ENCODE measurements at places on chromosomes 16 and 17. TPM values are rescaled to one million over a fixed set of nuclear protein-coding genes. Genes with fewer than 3 reads are reported as not detected.
A peak's percentile ranks its signal among the peaks of the same experiment; 100 is the strongest.

Gene DPEP1
- total RNA-seq = not detected

Gene PABPN1L
- not detected for total RNA-seq

Gene WNT3
- not detected for total RNA-seq

Gene CENPX
- total RNA-seq = 35.4 TPM

Gene ZSCAN10
- 0.15 TPM for total RNA-seq

Gene AP1G1
- 101 TPM for total RNA-seq

Gene PRR11
- total RNA-seq = 2.1 TPM

Gene SHBG
- total RNA-seq = not detected

DNA sequence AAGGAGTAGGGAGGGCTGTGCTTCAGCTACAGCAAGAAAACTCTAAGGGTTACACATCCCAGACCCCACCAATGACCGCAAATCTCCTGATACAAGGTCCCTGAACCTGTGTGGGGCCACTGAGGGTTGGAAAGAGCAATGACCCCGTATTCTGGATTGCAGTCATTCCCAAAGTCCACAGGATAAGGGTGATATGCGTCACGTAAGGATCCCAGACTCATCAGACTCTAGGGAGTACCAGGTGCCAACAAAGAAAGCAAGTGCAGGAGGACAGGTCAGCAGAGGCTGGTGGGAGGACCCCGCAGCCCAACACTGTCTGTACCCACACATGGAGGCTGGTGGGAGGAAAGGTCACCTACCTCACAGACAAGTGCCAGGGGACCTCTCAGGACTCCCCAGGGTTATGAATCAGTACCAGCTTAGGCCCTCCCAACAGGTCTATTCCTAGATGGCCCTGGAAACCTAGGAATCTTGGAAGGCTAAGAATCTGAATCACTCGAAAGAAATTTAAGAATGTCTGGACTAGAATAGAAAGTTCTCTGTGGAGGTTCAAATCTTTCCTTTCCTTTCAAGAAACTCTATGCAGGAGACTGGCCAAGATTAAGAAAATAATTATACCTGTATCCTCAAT lies 16.2 kb downstream of the PITPNA start:
- DNase-seq = no peak

DNA sequence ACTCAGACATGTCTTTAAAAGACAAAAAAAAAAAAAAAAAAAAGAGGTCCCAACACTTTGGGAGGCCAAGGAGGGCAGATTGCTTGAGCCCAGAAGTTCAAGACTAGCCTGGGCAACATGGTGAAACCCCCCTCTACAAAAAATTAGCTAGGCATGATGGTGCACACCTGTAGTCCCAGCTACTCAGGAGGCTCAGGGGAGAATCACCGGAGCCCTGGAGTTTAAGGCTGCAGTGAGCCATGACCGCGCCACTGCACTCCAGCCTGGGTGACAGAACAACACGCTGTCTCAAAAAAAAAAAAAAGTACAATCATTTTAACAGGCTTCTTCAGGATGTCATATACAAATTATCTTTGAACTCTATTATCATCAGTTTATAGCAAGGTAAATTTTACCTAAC lies 22.0 kb downstream of the C16orf87 start:
- DNase-seq = no peak

GRCh38 chr16:10067835-10068234 lies 114.4 kb downstream of the GRIN2A start:
- no peak for DNase-seq

DNA sequence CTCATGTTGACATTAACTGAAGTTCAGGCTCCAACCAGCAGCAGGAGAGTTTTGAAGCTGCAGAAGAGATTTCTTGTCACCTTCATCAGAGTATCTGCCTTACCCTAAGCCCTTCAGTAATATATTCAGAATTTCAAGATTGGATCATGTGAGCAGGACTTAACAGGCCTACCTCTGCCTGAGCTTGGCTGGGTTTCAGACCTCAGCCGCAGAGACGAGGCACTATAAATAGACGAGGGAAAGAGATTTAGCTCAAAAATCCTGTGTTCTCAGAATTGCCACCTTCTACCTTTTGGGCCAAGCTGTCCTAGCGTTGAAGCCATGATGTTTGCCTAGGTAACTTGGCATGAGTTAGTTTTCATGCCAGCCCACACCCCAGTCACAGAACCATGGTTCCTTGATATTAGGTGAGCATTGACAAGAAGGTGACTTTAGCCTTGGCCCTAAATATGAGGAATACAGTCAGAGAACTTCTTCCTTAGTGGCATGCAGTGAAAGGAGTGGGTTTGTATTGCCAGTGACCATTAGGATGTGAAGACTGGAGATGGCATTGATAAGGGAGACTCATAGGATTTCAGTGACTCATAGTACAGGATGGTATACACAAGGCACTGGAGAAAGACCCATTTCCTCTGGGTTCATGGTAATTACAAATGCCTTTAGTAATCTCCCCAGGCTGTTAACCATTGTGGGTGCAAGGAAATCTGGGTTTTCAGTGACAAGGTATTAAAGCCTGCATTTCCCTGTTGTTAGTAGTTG lies 224.3 kb downstream of the MSI2 start:
- DNase-seq = no peak

DNA sequence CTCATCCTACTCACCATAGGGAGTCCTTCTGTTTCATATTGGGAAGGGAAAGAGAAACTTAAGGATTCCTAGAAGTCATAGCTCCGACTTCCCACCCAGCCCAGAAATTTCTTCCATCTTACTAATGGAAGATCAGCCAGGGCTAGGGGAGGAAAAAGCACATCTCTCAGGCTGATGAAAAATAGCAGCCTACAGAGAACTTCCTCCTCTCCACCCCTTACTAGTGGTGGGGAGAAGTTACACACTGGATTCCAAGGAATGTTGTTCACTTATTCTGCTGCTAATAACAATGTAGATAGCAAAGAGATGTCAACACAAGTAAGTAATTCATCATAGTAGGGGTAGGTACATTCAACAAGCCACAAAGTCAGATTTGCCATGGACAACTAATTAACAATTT lies 94.4 kb downstream of the SPACA3 start:
- DNase-seq = no peak

DNA sequence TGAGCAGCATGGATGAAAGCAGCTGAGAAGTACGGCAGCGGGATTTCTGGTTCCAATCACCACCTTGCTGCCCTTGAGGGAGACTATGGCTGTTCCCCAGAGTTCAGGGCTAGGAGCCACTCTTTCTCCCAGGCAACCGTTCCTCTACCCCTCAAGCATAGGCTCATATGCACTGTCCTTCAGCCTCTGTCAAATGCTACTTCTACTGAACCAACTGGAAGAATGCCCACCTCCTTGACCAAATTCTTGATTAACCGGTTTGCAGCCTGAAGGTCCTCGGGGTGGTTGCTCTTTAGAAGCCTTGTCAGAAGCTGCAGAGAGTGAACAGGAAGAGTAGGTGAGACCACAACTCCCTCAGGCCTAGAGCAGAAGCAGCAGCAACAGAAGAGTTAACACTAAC lies 23.8 kb downstream of the GGA2 start:
- DNase-seq = no peak

DNA sequence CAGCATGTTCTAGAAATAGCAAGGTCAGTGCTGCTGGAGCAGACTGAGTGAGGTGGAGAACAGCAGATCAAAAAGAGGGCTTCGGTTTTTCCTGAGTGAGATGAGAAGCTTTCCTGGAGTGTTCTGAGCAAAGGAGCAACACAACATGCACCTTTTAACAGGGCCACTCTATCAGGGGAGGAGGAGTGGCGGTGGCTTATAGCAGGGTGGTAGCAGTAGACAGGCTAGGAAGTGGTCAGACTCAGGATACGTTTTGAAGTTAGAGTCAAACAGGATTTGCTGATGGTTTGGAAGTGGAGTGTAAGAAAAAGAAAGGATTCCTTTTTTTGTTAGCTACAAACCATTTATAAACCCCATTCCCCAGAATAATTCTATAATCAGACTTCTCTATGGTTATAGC lies 12.5 kb downstream of the POLG2 start:
- DNase-seq = no peak

GRCh38 chr17:29664743-29665480 lies 42.2 kb upstream of the CORO6 start:
- DNase-seq = no peak

GRCh38 chr17:28744104-28744971 lies 527 bp downstream of the TRAF4 start:
- DNase-seq = peak; percentile 54

DNA sequence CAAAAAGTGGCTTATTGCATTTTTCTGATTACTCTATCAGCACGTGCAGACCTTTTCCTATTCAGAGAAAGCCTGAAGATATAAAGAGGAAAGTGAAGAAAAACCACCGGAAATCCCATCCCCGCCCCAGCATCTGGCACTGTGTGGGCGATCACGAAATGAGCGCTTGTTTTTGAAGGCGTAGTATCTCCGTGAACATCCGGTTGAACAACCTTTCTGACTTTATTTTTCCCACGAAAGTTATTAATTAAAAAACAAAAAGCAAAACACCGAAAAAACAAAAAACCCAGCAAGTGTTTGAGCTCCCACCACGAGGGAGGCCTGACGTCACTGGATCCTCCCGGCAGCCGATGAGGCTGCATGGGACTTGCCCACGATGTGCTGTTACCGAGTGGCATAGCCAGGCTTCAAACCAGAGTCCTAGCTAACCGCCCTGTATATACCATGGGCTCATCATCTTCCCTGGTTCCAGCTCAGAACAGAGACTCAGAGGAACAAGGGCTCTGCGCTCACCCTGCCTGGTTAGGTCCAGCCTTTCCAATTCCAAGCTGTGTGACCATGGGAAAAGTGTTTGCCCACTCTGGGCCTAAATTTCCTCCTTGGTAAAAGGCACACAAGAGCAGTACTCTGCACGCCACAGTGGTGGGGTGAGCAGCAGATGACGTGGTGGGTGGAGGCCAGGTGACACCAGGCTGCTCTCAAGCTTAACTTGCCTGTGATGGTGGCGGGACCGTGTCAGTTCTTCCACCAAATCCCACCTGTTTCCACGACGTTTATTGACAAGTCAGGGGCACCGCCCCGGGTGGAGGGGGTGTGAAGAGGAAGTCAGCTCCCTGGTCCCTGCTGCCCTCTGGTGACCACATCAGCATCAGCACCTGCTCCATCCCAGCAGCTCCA lies 34.3 kb upstream of the IL21R start:
- peak; percentile 92 for DNase-seq

GRCh38 chr16:554640-555365 lies 5.4 kb upstream of the PRR35 start:
- no peak for DNase-seq

- no peak for DNase-seq
These were observed 4.5 kb downstream of the GNPTG start for GRCh38 chr16:1356061-1356900.

DNA sequence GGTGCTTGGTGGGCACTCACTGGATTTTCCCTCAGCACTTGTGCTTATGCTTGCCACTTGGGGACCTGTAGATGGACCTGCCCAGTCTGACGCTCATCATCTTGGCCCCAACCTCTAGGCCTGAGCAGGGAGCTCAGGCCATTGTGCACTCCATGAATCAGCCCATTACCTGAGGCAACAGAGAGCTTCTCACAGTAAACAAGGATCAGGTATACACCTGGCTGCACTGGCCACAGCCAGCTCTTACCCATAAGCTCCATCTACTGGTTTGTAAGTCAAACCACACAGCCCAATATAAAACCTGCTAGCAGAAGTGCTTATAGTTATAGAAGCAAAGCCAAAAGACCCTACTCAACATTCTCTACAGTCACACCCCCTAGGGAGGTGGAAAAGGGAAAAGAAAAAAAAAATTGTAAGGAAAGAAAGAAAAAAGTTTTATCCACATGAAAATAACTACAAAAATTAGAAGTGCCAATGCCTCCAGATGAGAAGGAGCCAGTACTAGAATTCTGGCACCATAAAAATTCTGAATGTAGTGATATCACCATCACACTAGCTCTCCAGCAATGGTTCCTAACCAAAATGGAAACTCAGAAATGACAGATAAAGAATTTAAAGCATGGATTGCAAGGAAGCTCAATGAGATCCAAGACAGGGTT lies 87.8 kb upstream of the CDH5 start:
- DNase-seq = no peak

DNA sequence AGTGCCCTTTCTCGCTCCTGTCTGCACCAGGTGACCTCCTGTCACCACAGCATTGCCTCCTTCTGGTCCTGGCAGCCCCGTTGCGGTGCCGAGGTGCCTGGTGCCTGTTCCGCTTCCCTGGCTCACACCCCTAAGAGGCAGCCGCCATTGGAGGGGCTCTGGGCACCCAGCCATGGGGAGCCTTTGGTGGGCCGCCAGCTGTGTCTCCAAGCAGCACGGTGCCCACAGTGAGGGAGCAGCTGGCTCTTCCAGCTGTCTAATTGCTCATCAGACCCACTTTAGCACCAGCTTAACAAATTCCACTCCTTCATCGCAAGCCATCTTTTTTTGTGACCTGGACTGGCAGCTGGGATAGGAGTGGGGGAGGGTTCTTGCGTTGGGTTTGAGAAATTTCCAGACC lies 276.1 kb downstream of the SNX29 start:
- DNase-seq = no peak
